Suprapubic skin (tissue), 4 donors: ENCODE measurements at places on chromosomes 1 and 21. TPM values are rescaled to one million over a fixed set of nuclear protein-coding genes. Genes with fewer than 3 reads are reported as not detected.
A peak's percentile ranks its signal among the peaks of the same experiment; 100 is the strongest.

The PEX11B gene
- 34.3 TPM for total RNA-seq

DNA sequence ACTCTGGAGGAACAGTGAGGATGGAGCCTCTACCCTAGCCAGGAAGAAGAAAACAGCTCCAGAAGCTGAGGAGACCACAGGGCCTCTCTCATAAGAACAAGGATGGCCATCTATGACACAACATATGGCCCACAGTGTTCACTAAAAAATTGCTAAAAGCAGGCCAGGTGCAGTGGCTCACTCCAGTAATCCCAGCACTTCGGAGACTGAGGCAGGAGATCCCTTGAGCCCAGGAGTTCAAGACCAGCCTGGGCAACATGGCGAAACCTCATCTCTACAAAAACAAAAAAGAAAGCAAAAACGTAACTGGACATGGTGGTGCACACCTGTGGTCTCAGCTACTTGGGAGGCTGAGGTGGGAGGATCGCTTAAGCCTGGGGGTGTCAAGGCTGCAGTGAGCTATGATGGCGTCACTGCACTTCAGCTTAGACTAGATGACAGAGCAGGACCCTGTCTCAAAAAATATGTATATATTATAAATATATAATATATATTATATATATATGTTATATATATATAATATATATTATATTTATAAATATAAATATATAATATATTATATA, 103.1 kb downstream of the TOMM20 start:
- peaks cover 2% of the 10 kb centered on the region for H3K4me1 ChIP-seq
- DNase-seq = peak; percentile 40
- no peaks in the 10 kb centered on the region for H3K27me3 ChIP-seq
- H3K4me3 ChIP-seq = no peak overlapping the region

DNA sequence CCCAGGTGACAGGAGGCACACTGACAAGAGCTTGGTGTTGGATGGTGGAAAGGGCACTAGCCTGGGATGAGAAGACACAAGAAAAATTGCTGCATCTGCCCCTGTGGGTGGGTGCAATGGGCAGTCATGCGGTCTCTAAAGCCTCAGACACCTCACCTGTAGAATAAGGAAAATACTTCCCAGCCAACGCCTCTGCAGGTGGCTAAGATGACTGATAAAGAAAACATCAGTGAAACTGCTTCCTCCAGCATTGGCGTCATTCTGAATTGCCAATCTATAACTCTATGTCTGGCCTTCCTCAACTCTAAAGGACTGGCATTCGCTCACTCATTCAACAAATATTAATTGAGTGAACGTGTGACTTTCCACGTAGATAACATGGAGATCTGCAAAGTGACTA, 100.4 kb upstream of the F3 start:
- H3K27ac ChIP-seq = no peak overlapping the region
- DNase-seq = no peak
- no peaks in the 10 kb centered on the region for H3K4me1 ChIP-seq
- H3K27me3 ChIP-seq = no peaks in the 10 kb centered on the region
- no peak overlapping the region for H3K4me3 ChIP-seq

- H3K27me3 ChIP-seq = no peaks in the 10 kb centered on the region
- DNase-seq = no peak
- no peak overlapping the region for H3K4me3 ChIP-seq
- H3K4me1 ChIP-seq = no peaks in the 10 kb centered on the region
- no peak overlapping the region for H3K27ac ChIP-seq
- no peaks in the 10 kb centered on the region for H3K36me3 ChIP-seq
Observed at GRCh38 chr1:173020138-173020750, 30.5 kb downstream of the TNFSF18 start.

DNA sequence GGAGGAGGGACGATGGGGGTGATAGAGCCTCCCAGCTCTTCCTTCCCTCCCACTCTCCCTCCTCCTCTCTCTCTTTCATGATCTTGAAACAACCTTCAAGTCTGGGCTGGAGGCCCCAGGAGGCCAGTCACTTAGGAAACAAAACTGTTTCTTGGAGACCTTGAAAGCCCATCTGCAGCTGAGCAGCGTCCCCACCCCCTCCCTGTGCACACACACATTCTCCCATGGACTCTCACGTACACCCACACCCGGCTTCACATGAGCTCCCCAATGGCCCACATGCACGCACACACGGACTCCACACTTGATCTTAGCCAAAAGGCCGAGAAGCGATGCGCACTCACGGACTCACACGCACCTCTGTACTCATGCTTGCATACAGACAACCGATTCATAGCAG, 3.2 kb upstream of the ATP1A2 start:
- no peak for DNase-seq
- peaks cover 11% of the 10 kb centered on the region for H3K27me3 ChIP-seq
- H3K4me3 ChIP-seq = no peak overlapping the region
- H3K27ac ChIP-seq = no peak overlapping the region
- H3K36me3 ChIP-seq = no peaks in the 10 kb centered on the region

- H3K36me3 ChIP-seq = no peaks in the 10 kb centered on the region
- no peak overlapping the region for H3K4me3 ChIP-seq
- H3K27ac ChIP-seq = no peak overlapping the region
- H3K27me3 ChIP-seq = no peaks in the 10 kb centered on the region
Observed at GRCh38 chr1:31509124-31510072, 66.9 kb upstream of the TINAGL1 start.

DNA sequence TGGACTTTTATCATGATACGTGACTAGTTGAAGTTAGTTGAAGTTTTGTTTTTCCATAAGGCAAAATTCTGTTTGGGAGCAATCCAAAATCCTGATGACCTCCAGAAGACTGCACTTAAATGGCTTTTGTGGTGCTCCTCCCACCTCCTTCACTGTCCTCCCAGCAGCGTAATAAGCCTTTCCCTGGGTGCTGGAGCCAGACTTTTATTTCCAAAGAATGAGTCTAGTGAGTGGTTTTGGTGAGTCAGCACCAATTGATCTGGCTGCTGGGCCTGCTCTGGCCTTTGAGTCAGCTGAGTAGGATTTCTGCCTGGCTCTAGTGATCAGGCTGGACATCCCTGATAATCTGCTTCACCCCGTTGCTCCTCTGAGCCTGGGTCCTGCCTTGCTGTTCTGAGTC, 21.7 kb upstream of the KCND3 start:
- no peak overlapping the region for H3K27ac ChIP-seq
- H3K27me3 ChIP-seq = no peaks in the 10 kb centered on the region
- no peak for DNase-seq
- no peak overlapping the region for H3K4me3 ChIP-seq

The TSPAN1 gene
- 2.1 TPM for total RNA-seq

- H3K27me3 ChIP-seq = no peaks in the 10 kb centered on the region
- H3K4me3 ChIP-seq = no peak overlapping the region
- H3K36me3 ChIP-seq = peaks cover 8% of the 10 kb centered on the region
- peaks cover 12% of the 10 kb centered on the region for H3K4me1 ChIP-seq
Observed at GRCh38 chr1:35925741-35926140, 5.2 kb upstream of the AGO3 start.

The IVL gene
- total RNA-seq = 213 TPM

- DNase-seq = no peak
- H3K36me3 ChIP-seq = peaks cover 72% of the 10 kb centered on the region
- no peak overlapping the region for H3K27ac ChIP-seq
- peaks cover 30% of the 10 kb centered on the region for H3K4me1 ChIP-seq
Observed at GRCh38 chr1:157124855-157125254, 13.3 kb downstream of the ETV3 start.

DNA sequence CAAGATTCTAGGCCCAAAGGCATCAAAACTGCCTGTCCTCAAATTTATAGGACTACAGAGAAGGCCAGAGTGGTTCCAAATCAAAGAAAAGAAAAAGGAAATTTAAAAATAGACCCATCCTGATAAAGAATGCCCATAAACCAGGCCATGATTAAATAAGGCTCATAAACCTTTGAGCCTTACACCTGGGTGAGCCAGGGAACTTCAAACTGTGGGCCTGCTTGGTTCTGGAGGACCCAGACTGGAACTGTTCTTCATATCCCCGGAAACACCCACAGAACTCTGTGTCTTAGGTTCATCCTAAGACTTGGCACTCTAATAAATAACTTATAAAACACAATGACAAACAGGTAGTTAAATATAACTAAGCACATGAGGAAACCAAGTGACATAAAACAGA, 28.8 kb downstream of the MCOLN2 start:
- H3K36me3 ChIP-seq = no peaks in the 10 kb centered on the region
- DNase-seq = no peak
- no peak overlapping the region for H3K4me3 ChIP-seq
- H3K27me3 ChIP-seq = no peaks in the 10 kb centered on the region

DNA sequence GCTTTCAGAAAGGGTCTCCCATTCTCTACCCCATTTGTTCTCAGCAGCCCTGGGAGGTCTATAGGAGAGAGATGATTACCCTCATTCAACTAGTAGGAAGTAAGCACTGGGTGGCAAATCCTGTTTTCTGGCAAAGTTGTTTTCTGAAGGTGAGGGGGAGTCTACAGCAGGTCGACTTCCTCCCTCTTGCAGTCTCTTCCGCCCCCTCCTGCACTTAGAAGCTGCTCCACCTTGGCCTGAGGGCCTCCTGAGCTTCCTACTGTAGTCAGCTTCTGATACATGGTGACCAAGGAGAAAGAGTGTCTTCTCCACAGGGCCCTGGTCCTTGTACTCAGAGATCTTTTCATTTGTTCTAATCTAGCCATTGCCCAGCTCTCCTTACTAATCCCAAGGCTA, 93.1 kb downstream of the RGL1 start:
- H3K27ac ChIP-seq = no peak overlapping the region
- no peak for DNase-seq
- peaks cover 71% of the 10 kb centered on the region for H3K36me3 ChIP-seq

The TSPEAR gene
- total RNA-seq = not detected

DNA sequence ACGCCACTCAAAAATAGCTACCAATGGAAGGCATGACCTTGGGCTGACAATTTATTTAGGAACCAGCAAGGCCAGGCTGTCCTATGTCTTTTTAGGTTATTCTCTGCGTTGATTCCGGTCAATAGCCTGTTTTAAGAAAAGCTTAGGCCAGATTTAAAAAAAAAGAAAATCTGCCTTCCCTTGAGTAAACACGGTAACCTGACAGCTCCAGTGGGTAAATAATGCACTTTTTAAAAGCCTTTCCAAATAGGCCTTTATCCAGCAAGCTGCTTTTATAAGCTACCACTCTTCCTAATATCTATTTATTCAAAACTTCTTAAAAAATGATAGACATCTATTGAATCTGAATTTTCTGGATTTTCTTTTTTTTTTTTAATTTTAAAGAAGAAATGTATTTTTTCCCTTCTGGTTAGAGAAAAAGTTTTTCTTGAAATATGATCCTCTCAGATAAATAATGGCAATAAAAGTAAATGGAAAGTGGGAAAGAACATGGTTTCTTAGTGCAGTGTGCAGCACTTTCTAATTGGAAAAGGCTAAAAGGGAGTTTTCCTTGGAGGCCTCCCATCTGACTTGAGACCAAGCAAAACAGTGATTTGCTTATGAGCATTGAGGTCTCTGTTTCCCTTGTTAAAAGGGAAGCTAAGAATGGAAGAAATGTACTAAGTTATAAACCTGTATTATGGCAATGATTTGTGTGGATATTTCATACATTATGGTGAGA, 281.0 kb upstream of the RUNX1 start:
- H3K36me3 ChIP-seq = no peaks in the 10 kb centered on the region
- peaks cover 3% of the 10 kb centered on the region for H3K4me1 ChIP-seq
- no peak overlapping the region for H3K27ac ChIP-seq
- no peak overlapping the region for H3K4me3 ChIP-seq

GRCh38 chr1:17045150-17045549, 8.7 kb downstream of the SDHB start:
- DNase-seq = no peak
- no peaks in the 10 kb centered on the region for H3K27me3 ChIP-seq
- H3K4me3 ChIP-seq = no peak overlapping the region
- peaks cover 15% of the 10 kb centered on the region for H3K4me1 ChIP-seq
- H3K36me3 ChIP-seq = peaks cover 47% of the 10 kb centered on the region

The C1orf116 gene
- 72.4 TPM for total RNA-seq

DNA sequence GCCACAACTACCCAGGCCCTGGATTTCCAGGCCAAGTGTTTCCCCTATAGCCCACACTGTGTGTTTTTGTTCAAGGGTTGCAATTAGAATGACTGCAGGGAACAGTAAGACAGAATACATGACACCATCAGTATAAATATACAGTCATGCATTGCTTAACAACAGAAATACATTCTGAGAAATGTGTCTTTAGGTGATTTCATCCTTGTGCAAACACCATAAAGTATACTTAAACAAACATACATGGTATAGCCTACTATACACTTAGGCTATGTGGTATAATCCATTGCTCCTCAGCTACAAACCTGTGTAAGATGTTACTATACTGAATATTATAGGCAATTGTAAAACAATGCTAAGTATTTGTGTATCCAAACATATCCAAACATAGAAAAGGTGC, 7.5 kb upstream of the SLC44A5 start:
- H3K27ac ChIP-seq = no peak overlapping the region
- no peak overlapping the region for H3K4me3 ChIP-seq
- DNase-seq = no peak
- peaks cover 30% of the 10 kb centered on the region for H3K4me1 ChIP-seq
- no peaks in the 10 kb centered on the region for H3K36me3 ChIP-seq

- DNase-seq = no peak
- no peaks in the 10 kb centered on the region for H3K27me3 ChIP-seq
Observed at GRCh38 chr1:7967651-7968050, 6.1 kb downstream of the PARK7 start.

- H3K36me3 ChIP-seq = no peaks in the 10 kb centered on the region
- DNase-seq = no peak
- no peak overlapping the region for H3K27ac ChIP-seq
- H3K4me1 ChIP-seq = no peaks in the 10 kb centered on the region
- no peak overlapping the region for H3K4me3 ChIP-seq
- H3K27me3 ChIP-seq = peaks cover 12% of the 10 kb centered on the region
Observed at GRCh38 chr1:44170281-44170823, 28.9 kb upstream of the KLF18 start.

DNA sequence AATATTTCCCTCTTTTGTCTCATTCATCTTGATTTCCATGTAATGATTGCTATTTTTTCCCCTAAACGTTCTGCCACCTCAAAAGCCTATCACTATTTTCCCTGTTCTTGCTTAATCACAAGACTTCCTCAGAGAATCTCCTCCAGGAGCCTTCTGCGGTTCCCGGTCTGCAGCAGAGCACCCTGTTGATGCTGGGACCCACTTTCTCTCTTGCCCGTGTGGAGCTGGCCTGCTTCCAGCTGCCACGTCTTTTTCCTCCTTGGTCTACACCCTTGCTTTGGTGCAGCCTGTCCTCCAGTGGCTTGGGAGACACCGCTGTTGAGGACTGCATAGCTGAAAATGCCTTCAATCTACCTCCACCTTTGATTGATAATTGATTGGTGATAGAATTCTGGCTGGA, 70.0 kb upstream of the COA6 start:
- H3K4me1 ChIP-seq = no peaks in the 10 kb centered on the region
- no peak overlapping the region for H3K4me3 ChIP-seq
- H3K27ac ChIP-seq = no peak overlapping the region
- H3K36me3 ChIP-seq = no peaks in the 10 kb centered on the region

- H3K27me3 ChIP-seq = no peaks in the 10 kb centered on the region
- H3K36me3 ChIP-seq = no peaks in the 10 kb centered on the region
- H3K4me3 ChIP-seq = no peak overlapping the region
- peaks cover 4% of the 10 kb centered on the region for H3K4me1 ChIP-seq
Observed at GRCh38 chr1:66779475-66780078, 21.5 kb downstream of the INSL5 start.

GRCh38 chr1:91680556-91681155, 180.0 kb downstream of the CDC7 start:
- peaks cover 11% of the 10 kb centered on the region for H3K36me3 ChIP-seq
- H3K4me1 ChIP-seq = peaks cover 28% of the 10 kb centered on the region
- H3K27me3 ChIP-seq = no peaks in the 10 kb centered on the region
- DNase-seq = no peak
